ENCODE measurements at places on chromosomes 12 and 14.

GRCh38 chr14:35046751-35047536, 872 bp downstream of the FAM177A1 start:
- no peak for DNase-seq

- DNase-seq: peak; percentile 28
Measured at GRCh38 chr12:104171785-104172569, 34.0 kb upstream of the NFYB start.

- no peak for DNase-seq
Measured at GRCh38 chr12:1795221-1795784, 25.1 kb upstream of the LRTM2 start.

- DNase-seq: no peak
Measured at GRCh38 chr12:24088751-24089509, 139.5 kb upstream of the SOX5 start.

DNA sequence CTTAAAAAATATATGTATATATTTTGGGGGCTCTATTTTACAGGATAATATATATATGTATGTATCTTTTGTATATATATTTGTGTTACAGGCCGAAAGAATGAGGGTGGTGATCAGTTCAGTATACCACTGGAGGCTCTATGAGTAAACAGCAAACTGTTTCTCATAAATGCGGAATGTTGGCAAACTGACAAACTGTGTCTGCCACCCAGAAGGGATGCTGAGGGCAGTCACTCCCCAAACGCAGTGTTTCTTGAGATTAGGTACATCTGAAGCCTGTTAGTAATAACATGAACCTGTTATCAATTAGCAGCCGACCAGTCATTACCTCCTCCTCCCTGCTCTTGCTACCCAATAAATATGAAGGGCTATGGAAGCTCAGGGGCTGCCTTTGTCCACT, 20.8 kb downstream of the TNFAIP2 start:
- no peak for DNase-seq

GRCh38 chr14:29709490-29709889, 218.2 kb downstream of the PRKD1 start:
- peak; percentile 48 for DNase-seq

- no peak for DNase-seq
Measured at GRCh38 chr14:68520637-68521556, 272.0 kb downstream of the ZFP36L1 start.

DNA sequence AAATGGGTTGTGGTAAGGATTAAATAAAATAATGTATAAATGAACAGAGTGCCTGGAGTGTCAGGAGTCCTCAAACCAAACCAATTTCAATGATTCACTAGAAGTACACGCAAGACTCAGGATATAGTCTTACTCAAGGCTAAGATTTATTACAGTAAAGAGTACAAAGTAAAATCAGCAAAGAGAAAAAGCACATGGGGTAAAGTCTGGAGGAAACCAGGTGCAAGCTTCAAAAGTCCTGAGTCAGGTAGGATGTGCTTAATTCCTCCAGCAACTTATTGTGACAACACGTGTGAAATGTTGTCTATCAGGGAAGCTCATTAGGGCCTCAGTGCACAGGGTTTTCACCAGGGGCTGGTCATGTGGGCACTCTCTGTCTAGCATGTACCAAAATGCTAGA, 105.8 kb upstream of the NAP1L1 start:
- DNase-seq: no peak

GRCh38 chr12:100166232-100166631, 23.6 kb upstream of the BLTP3B start:
- no peak for DNase-seq

DNA sequence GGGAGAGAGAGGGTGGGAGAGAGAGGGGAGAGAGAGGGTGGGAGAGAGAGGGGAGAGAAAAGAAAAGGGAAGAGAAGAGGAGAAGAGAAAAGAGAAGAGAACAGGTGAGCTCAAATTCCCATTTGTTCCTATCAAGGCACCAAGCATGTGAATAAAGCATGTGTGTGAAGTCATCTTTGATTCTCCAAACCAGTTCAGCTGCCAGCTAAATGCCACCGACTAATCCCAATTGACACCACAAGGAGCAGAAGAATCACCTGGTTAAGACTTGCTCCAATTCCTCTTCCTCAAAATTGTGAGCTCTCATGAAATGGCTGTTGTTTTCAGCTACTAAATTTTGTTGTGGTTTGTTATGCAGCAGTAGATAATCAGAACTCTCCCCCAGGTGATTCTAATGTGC, 188.9 kb downstream of the TMX1 start:
- no peak for DNase-seq

GRCh38 chr12:93536766-93537488, 35.5 kb upstream of the SOCS2 start:
- DNase-seq: no peak

GRCh38 chr14:96285667-96286066, 29.7 kb downstream of the BDKRB1 start:
- peak; percentile 63 for DNase-seq

DNA sequence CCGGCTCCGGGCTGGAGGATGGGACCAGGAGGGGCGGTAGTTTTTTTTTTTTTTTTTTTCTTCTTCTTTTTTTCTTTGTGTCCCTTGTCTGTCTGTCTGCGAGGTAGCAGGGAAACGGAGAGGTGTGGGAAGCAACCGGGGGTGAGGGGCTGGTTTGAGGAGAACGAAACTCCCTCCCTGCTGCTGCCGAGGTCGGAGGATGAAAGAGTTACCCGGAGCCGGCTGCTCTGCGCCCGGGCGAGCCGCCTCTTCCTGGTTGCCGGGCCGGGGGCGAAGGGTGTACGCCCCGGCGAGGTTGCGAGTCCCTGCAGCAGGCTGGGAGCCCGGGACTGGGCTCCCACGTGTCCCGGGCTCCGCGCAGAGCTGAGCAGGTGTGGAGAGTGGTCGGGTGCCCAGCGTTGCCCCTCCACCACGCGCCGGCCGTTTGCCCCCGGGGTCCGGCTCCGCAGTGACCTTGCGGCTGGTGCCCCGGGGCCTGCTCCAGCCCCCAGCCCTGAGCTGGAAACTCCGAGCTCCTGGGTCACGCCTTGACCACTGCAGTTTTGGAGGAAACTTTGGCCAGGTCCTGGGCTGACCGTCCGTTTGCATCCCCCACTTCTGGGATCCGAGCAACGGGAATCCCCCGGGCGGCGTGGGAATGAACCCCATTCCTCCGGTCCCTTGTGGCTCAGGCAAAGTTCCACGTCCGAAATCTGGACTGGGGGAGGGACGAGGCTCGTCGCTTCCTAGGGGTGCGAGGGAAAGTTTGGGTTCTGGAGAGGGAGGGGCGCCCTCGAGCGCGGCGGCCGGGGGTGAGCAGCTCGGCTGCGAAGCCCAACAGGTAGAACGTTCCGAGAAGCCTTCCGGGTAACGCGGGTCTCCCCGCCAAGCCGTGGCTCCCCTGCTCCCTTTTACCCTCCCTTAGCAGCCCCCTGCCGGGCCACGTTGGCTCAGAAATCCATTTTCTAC, 1.3 kb downstream of the CHST11 start:
- peak; percentile 53 for DNase-seq

DNA sequence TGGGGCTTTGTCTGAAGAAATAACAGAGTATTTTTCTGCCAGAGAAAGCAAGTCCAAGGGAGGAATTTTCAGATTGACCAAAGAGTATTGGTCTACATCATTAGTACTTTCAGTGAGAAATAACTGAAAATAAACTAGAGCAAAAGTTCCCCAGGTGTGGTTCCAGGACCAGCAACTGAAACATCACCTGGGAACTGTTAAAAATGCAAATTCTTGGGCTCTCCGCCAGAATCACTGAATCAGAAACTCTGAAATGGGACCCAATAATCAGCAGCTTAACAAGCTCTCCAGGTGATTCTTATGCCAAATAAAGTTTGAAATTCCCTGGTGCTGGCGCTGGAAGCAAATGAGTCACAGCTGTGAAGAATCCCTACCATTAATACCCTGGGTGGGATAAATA, 52.1 kb downstream of the EIF2S3B start:
- no peak for DNase-seq

DNA sequence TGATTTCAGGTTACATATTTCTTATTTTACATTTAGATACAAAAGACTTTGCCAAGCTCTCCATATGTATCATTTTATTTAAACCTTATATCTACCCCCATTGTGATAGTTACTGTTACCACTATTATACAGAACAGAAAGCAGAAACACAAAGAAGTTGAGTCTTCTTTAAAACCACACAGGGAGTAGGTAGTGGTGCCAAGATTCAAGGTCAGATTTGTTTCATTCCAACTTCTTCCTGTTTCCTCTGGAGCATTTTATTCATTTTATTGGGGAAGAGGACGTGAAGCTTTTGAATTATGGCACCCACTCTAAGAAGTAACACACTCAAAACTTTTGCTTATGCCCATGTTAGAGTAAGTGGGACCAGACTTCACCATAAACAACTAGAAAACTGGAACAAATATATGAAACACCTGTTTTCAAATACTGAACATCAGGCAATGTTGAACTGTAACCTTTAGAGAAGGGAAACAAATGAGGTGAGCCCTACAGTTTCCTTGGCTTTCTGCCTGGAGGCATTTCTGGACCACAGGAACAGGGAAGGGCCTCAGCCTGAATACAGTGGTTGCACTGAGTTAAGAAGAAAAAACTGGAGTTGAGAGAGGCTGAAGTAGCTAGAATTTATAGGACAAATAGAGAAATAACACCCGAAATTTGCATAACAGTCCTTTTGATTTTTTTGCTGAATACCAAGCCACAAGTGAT, 160.4 kb upstream of the SSTR1 start:
- no peak for DNase-seq

DNA sequence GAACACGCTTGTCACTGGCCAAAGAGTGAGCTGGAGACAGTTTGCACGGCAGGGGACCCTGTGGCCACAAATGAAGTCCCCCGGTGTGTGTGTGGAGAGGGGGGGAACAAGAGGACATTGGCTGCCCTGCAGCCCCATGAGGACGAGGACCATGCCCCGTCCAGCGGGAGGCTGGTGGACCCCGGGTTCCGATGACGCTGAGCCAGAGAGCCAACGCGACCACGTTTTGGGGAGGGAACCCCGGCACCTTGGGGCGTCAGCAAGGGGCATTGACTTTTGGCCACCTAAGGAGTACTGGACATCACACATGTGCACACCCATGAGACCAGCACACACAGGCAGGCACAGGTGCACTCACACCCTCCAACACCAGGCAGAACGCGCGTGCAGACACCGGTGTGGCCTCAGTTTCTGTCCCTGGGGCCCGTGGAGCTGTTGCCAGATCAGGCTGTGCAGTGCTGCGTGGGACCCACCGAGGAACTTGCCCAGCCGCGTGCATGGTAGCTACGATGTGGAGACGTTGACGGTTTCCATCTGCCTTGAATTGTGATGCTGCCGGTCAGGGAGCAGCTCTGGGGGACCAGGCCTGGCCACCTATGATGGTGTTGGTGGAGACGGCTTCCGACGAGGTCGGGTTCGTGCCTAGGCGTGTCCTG, 26.5 kb downstream of the NOC4L start:
- no peak for DNase-seq

- peak; percentile 43 for DNase-seq
Measured at GRCh38 chr12:4379405-4379804, at the start of gene FGF23. FGF23 (minus strand) TSS chr12:4379712; CDS start chr12:4379582, 130 bp downstream.

DNA sequence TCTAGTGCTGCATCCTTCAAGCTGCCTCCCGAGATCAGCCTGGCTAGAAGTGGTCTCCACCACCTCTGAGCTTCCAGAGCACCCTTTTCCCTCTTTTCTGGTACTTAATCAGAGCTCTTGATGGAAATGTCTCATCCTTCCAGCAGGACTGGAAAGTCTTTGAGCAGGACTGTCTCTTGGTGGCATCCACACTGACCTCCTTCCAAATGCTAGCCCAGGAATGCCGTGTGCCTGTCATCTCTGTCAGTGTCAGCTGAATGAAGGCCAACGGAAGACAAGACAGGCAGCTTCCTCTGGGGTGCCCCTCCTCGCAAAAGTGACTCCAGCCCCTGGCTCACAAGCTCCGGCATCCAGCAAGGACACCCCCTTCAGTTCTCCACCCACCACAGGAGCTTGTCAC, 171.3 kb upstream of the FKBP4 start:
- DNase-seq: no peak

DNA sequence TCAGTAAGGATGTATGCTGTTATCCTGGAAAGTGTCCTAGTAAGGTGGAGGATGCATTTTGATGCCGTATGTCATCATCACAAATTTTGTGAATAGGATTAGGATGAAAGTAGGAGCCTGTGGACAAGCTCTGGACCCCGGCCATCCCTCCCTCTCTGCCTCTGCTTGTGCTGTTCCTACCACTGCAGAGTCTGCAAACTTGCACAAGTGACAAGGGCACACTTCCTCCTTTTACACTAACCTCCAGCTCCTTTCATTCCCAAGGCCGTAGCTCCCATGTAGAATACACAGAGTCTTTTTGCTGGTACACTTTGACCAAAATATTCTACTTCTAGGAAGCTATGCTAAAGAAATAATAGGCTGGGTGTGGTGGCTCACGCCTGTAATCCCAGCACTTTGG, 13.3 kb upstream of the TMCC3 start:
- no peak for DNase-seq

DNA sequence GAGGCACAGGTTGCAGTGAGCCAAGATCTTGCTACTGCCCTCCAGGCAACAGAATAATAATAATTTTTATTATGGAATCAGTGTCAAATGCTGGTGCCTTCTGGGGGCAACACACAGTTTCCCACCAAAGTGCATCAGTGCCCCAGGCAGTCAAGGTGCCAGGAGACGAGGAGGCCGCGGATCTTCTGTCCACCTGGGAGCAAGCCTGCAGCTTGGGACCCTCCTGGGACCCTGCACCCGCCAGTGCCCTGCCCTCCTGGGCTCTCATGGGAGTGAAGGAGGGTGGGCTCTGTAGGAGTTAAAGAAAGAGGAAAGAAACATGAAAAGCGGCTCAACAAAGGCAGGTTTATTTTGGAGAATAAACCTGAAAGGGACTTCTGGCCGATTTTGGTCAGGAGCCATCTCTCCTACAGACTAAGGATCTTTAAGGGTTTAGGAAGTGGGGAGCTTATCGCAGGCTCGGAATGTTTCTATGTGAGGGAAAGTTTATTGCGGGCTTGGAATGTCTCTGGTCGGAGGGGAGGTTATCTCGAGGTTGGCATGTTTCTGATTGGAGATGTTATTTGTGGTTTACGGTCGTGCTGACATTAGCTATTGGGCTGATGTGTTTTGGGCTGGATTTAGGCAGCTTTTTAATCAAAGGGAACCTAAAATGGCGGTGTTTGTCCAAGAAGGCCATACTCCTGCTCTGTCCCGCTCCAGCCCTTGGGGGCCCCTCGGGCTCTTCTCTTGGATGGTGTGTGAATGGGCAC, 1.1 kb upstream of the ASPG start:
- peak; percentile 81 for DNase-seq

DNA sequence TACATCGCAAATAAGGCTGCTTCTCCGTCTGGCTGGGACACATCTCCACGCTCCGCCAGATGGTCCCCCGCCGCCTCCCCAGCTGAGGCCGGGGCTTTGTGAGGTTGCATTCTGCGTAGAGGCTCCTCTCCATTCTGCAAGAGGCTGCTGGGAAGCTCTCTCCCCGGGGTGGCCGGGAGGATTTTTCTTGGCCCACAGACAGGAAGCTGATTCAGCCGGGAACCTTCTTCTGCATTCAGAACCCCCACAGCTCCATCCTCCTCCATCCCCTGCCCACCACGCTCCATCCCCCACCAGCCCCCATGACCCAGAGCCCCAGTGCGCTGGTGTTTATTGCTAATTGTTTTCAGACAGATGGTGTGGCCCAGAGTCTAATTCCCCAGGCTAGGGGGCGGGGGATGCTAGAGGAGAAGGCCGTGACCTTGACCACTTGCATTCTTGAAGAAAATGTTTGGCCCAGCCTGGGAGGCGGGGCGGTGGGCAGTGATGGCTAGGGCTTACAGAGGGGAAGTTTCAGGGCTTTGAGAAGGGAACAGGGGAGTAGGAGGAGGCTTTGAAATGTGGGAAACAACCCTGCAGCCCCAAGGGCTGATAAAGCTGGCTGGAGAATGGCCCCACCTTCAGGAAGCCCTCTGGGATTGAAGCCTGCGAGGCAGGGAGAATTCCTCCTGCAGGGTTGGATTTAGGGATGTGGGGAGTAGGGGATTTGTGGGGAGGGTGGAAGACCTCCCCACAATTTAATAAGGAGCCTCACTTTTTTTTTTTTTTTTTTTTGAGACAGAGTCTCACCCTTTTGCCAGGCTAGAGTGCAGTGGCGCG, 88.5 kb upstream of the NCOR2 start:
- peak; percentile 71 for DNase-seq

All from cardiac muscle cell (in vitro differentiated cells and primary cell).